ENCODE measurements at places on chromosomes 16 and 17.

- no peak for DNase-seq
Observed at GRCh38 chr17:58966208-58966607, 140.5 kb downstream of the TRIM37 start.

DNA sequence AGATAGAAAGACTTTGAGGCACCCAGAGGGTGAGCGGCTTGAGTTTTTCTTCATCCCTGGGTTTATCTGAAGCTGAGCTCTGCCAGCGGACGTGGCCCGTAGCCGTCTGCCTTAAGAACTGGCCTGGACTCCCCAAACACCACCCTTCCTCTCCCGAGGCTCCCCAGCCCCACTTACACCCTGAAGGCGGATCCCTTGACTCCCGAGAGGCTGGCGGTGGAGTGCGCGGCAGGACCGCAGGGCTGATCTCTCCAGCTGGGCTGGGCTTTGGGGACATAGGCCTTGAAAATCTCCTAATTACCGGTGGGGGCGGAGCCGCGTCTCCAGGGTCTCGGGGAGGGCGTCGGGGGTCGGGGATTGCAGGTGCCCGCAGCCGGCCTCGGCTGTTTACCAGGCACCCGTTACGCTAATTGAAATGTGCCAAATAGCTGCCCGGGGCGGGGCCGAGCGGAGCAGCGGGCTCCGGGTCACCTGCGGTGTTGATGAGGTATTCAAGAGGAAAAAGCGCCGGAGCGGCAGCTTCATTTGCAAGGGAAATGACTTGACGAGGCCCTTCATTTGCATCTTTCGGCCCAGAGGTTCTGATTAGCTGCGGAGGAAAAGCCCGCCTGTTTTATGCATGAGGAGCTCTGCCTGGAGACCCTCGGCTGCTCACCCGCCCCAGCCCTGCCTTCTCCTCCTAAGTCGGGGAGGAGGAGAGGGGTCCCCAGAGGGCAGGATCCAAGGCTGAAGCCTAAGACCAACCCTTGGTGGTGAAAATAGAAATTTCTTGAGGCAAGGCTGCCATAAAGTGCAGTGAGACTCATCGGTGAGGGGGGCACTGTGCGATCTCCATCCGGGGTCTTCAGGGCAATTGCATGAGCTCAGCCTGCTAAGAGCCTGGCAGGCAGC, 100.7 kb downstream of the MGAT5B start:
- peak; percentile 22 for DNase-seq

DNA sequence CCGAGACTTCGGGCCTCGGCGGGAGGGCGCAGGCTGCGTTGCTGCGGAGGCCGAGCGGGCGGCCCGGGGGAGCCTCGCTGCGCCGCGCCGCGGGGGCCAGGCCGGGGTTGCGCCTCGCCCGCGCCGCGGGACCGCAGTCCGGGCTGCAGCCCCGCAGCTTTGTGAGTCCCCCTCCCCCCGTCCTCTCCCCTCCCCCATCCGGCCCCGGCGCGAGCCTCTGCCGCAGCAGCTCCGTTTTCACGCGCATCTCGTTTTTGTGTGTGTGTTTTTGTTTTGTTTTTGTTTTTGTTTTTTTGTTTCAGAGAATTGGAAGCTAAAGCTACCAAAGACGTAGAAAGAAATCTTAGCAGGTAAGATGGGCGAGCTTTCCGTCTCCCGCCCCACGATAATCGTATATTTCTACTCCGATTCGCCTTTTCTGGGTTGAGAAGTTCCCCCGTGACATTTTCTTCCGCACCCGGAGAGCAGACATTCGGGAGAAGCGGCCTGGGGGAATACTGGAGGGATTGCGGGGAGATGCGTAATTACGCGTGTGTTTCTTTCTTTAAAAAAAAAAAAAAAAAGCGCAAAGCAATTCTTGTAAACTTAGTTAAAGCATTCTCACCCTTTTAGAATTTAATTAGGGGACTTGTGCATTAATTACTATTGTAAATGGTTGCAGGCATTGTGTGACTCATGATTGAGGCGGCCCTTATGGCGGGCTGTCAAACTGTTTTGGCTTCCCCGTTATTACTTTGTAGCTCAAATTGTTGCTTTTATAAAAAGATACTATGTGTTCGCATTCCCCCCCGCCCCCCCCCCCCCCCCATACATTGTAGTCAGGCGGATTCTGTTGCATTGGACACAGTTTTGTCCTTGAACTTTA, 732 bp downstream of the TNRC6A start:
- peak; percentile 32 for DNase-seq

DNA sequence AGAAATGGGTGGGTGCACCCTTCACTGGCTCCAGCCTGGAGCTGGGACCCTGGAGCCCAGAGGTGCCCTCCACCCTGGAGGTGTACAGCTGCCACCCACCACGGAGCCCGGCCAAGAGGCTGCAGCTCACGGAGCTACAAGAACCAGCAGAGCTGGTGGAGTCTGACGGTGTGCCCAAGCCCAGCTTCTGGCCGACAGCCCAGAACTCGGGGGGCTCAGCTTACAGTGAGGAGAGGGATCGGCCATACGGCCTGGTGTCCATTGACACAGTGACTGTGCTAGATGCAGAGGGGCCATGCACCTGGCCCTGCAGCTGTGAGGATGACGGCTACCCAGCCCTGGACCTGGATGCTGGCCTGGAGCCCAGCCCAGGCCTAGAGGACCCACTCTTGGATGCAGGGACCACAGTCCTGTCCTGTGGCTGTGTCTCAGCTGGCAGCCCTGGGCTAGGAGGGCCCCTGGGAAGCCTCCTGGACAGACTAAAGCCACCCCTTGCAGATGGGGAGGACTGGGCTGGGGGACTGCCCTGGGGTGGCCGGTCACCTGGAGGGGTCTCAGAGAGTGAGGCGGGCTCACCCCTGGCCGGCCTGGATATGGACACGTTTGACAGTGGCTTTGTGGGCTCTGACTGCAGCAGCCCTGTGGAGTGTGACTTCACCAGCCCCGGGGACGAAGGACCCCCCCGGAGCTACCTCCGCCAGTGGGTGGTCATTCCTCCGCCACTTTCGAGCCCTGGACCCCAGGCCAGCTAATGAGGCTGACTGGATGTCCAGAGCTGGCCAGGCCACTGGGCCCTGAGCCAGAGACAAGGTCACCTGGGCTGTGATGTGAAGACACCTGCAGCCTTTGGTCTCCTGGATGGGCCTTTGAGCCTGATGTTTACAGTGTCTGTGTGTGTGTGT, 46.8 kb downstream of the IL21R start:
- DNase-seq: no peak

GRCh38 chr17:760371-760770, 8.3 kb upstream of the GEMIN4 start:
- DNase-seq: no peak

DNA sequence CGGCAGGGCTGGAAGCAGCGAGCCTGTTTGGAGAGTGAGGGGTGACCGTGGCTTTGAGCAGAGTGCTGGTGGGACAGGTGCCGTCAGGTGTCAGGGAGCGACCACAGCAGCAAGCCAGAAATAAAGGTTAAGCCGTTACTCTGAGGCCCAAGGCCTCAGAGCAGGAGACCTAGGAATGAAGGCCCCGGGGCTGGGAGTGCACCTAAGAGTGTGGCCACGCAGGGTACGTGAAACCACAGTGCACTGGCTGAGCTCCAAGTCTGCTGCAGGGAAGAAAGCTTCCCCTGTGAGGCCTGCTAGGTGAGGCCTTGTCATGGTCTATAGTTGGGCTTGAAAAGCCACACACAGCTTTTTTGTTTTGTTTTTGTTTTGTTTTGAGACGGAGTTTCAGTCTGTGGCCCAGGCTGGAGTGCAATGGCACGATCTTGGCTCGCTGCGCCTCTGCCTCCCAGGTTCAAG, 8.7 kb downstream of the CLUAP1 start:
- DNase-seq: no peak

DNA sequence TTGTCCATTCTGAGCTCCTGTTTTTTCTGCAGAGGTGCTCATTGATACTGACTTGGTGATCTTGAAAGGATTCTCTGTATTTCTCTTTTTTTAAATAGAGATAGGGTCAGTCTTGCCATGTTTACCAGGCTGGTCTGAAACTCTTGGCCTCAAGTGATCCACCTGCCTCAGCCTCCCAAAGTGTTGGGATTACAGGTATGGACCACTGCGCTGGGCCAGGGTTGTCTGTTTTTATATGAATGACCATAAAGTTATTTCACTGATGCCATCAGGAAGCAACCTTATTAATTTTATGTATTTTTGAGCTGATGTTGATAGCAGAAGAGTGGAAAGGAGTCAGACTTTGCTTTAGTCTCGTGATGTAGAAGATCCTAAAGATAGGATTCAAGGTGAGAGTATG, 35.7 kb upstream of the METTL9 start:
- no peak for DNase-seq

- DNase-seq: peak; percentile 94
Observed at GRCh38 chr17:29412780-29413565, 22.8 kb downstream of the TAOK1 start.

GRCh38 chr16:637081-638018, 1.2 kb upstream of the METTL26 start:
- DNase-seq: peak; percentile 89

GRCh38 chr16:53689636-53690035, 14.0 kb downstream of the RPGRIP1L start:
- peak; percentile 39 for DNase-seq

DNA sequence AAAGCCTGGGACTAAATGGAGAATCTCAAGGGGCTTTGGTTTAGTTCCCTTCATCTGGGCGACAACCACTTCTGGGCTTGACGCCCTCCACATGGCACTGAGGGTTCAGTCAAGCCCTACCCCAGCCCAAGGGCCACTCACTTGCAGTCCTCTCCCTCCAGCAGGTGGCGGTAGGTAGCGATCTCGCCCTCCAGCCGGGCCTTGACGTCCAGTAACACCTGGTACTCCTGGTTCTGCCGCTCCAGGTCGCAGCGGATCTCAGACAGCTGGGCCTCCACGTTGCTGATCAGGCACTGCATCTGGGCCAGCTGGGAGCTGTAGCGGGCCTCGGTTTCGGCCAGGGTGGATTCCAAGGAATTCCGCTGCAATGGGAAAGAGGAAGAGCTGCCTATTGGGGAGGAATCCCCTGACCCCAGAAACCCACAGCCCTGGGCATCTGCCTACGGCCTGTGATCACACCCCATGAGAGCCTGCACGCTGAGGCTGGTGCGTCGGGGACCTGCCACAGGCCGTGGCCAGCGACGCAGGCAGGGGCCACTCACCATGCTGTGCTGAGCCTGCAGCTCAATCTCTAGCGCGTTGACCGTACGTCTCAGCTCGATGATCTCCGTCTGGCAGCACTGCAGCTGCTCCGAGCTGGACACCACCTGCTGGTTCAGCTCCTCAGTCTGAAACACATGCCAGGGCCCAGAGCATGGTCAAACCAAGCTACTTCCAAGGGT, 2.7 kb downstream of the KRT36 start:
- no peak for DNase-seq

DNA sequence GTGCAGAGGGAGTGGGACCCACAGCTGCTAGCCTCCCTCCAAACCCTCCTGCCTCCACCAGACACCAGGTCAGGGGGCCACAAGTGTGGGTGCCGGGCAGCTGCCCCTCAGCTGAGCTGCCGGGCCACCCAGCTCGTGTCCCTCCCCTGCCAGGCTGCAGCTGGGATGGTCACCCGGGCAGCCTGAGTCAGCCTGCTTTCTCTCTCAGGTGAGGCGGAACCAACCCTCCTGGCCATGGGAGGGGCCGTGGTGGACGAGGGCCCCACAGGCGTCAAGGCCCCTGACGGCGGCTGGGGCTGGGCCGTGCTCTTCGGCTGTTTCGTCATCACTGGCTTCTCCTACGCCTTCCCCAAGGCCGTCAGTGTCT, 6.9 kb downstream of the SLC16A3 start:
- no peak for DNase-seq

GRCh38 chr16:78972986-78973385, 627.6 kb downstream of the MAF start:
- DNase-seq: no peak

DNA sequence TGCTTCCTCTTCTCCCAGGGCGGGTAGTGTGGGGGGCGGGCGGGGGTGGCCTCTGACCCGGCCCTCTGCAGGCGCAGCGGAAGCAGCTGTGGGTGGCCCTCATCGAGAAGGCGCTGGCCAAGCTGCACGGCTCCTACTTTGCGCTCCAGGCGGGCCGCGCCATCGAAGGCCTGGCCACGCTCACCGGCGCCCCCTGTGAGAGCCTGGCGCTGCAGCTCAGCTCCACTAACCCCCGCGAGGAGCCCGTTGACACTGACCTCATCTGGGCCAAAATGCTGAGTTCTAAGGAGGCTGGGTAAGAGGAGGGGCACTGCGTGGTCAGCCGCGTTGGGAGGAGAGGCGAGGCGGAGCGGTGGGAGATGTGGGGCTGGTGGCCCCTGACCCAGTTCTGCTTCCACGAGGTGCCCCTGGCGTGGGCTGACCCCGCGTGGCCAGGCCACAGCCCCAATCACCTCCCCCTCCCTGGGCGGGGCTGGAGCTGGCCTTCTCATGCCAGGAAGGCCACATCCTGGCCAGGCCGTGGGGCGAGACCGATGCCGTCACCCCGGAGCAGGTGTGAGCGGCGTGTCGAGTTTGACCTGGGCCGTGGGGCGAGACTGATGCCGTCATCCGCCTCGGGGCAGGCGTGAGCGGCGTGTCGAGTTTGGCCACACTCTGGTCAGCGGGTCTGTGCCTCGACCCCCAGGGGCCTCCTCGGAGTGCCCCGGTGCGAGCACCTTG, 10.5 kb upstream of the PRR35 start:
- DNase-seq: no peak

- DNase-seq: peak; percentile 67
Observed at GRCh38 chr16:3999479-4000325, 116.5 kb downstream of the ADCY9 start.

DNA sequence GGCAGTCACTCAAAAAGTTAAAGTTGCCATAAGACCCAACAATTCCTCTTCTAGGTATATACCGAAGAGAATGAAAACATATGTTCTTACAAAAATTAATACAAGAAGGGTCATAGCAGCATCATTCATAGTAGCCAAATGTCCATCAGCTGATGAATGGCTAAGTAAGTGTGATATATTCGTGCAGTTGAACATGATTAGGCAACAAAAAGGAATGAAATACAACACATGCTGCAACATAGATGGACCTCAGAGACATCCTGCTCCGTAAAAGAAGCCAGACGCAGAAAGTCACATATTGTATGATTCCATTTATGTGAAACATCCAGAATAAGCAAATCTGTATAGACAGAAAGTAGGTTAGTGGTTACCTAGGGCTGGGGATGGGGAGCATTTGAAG, 229.4 kb upstream of the CACNG5 start:
- peak; percentile 46 for DNase-seq

- no peak for DNase-seq
Observed at GRCh38 chr17:80633207-80633606, 88.6 kb downstream of the RPTOR start.

- no peak for DNase-seq
Observed at GRCh38 chr16:67805718-67806427, 487 bp downstream of the RANBP10 start.

DNA sequence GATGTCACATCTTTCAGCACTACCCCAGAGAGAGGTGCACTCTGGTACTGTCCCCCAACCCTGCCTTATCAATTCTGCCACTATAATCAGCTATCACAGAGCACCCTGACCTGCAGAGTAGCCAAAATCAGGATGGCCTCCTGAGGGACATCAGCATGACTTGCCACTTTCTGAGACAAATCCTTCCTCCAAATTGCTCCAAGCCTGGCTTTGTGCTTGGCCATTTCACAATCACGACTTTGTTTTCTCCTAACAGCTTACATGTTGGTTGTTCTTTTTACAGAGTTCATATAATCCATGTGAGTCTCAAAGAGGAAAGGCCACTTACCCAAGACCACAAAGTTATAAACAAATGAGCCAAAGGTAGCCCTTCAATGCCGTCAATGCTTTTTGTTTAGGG, 449.0 kb upstream of the CDH5 start:
- DNase-seq: no peak

GRCh38 chr17:65041518-65041917, 15.0 kb downstream of the GNA13 start:
- no peak for DNase-seq

- peak; percentile 81 for DNase-seq
Observed at GRCh38 chr17:78789663-78790181, 7.6 kb upstream of the CYTH1 start.

GRCh38 chr17:17763734-17764133, 73.1 kb downstream of the SREBF1 start:
- DNase-seq: no peak
